Large intestine (tissue), 12 donors: ENCODE measurements at places on chromosomes 5 and 9. TPM values are rescaled to one million over a fixed set of nuclear protein-coding genes. Genes with fewer than 3 reads are reported as not detected.

GRCh38 chr9:129938291-129938979 is 103.2 kb downstream of the USP20 start:
- DNase-seq = no peak

The DNAJC25 gene
- polyA plus RNA-seq = 12.3 TPM

GRCh38 chr9:98010445-98010844 is 27.3 kb downstream of the ANP32B start:
- DNase-seq = peak; percentile 41

The ALDH7A1 gene
- 66.4 TPM for polyA plus RNA-seq

- DNase-seq = peak; percentile 83
Observed at GRCh38 chr9:107488375-107489143, 1.0 kb downstream of the KLF4 start.

DNA sequence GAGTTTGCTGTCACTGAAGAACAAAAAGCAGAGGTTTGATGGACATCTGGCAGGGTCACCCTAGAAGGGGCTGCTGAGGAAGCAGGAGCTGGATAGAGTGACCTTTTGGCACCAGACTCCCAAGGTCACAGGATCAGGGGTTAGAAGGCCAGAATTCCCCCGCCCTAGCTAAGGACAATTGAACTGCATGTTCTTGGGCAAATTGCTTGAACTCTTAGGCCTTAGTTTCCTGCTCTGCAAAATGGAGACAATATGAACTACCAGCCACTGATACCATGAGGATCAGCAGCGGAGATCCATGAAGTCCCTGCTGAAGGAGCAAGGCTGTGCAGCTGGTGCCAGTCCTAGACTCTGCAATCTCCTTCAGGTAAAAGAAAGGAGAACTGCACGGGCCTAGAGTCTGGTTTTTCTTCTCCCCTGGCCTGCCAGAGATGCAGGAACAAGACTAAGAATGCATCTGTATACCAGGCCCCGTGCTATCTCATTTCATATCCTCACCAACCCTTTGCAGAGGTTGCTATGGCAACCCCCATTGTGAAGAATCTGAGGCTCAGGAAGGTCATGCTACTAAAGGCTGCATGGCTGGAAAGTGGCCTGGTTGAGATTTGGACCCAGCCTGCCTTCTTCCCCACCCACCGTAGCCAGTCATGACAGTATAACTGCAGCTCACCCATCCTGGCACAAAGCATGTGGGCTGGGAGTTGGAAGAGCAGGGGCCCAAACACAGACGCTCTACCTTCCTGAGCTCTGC is 33.7 kb downstream of the CAMK2A start:
- DNase-seq = no peak

DNA sequence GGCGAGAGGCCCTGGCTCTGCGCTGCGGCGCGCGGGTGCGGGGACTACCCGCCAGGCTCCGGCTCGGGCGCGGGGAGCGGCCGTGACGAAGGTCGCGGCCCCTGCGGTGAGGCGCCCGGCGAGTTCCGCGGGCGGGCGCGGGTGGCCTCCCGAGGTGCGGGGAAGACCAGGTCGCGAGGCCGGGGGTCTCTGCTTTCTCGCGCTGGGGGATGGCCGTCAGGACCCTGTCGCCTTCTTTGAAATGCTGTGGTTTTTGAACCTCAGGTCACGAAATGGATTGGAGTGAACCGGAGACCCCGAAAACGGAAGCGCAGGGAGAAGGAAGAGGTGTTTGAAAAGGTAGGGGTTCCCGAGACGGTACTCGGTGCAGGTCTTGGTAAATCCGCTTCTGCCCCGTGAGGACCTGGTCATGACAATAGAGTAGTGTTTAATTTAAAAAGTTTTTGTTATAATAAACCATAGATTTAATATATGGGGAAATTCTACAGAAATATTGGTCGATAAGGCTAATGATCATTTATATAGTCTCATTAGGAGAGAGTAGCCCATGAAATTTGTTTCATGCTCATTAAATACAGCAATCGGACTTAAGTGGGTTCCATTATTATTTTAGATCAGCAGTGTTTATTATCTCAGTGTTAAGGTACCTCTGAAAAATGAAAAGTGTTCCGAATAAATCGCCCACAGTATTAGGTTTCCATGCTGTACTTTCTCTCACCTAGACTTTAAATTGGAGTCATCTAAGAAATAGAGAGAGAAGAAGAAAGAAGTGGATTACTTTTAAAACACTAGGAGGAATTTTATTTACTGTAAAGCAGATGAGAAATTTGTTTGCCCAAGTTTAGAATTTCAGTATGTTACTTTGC is 279.0 kb downstream of the AOPEP start:
- DNase-seq = peak; percentile 71

GRCh38 chr9:124011460-124012301 is at the start of gene LHX2:
Gene LHX2, plus strand, starts transcription at chr9:124011768. Its CDS starts 581 bp downstream, at chr9:124012349.
- DNase-seq = peak; percentile 48

DNA sequence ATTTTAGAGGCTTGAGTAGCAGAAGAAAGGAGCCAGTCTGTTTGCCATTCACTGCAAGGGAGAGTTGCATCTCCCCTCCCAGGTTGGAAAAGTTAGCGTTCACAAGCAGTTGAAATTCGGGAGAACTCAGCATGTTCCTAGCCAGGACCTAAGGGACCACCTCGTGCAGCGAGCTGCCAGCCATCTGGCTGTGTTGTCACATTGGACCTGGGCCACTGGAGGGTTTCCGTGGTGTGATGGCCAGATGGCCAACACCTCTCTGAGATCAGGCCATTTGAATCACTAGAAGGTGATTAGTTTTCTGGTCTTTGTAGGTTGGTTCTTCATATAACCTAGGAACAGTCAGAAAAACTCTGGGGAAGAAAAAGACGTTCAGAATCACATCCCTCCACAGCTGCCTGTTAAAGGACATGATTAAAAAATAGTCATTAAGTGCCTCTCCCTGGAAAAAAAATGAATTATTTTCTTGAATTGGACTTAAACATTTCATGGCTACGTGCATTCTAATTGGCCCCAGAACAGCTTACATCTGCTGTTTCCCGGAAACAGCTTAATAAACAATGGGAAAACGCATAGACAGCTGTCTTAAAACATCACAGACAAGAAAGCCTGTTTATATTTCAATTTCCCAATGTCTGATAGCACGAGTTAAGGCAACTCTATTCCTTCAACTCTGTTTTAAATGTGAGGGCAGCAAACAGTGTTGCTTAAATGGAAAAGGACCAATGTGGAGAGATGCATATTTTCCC is 303.9 kb downstream of the TENT4A start:
- no peak for DNase-seq

GRCh38 chr9:124216474-124217176 is 41.1 kb upstream of the NEK6 start:
- DNase-seq = no peak

DNA sequence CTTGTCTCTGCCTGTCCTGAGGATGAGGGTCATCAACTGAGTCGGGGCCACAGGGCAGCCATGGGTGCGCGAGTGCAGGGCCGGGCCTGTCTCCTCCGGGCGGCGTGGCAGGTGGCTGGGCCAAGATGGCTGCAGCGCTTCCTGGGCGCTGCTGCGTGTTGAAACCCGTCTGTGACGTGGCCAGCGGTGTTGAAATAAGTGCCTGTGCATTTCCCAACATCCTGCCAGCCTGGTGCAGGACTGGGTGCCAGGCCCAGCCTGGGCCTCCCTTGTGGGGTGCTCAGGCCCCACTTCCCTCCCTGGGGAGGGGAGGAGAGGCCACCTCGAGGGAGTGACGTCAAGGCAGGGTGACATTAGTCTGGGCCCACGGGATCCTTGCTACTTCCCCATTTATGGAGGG is 45.5 kb downstream of the RXRA start:
- DNase-seq = no peak

- no peak for DNase-seq
Observed at GRCh38 chr5:73298772-73299630, 126.0 kb downstream of the TMEM174 start.

The ROPN1L gene
- polyA plus RNA-seq = 0.30 TPM

The SLC1A1 gene
- polyA plus RNA-seq = 42.5 TPM

DNA sequence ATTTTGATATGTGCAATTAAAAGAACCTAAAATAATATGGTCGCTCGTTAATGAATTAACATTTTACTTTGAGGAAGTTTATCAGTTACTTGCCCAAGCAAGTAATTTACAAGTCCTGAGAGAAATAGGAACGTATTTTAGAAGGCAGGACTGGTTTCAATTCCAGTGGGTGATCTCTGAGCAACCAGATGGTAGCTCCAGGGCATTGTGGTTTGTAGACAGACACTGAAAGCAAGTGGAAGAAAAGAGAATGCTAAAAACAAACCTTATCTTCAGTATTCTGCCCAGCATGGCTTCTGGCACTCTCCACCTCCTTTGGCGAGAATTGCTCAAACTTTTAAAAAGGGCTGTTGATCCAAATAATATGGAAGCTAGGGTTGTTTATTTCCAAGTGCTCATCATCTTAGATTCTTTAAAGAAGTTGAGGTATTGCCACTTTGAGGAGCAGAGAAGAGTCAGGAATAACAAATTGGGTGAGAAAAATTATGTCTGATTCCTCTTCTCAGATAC is 31.8 kb upstream of the ERAP2 start:
- no peak for DNase-seq

- DNase-seq = no peak
Observed at GRCh38 chr5:68169903-68170302, 45.7 kb upstream of the PIK3R1 start.

DNA sequence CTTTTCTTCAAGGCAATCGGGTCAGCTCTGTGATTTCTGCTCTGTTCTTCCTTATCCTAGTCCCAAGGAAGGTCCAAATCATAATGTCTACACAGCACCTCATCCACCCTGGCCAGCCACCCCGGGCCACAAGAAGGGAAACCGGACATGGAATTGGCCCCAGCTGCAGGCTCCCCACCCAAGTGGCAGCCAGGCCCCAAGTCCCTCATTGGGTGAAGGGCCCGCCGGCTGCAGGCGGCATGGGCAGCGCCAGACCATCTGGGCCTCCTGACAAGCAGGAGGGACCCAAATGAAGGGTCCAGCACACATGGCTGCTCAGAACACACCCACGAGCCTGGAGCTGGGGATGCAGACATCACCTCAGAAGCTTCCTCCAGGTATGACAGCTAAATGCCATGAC is 33.7 kb downstream of the BICD2 start:
- DNase-seq = no peak

DNA sequence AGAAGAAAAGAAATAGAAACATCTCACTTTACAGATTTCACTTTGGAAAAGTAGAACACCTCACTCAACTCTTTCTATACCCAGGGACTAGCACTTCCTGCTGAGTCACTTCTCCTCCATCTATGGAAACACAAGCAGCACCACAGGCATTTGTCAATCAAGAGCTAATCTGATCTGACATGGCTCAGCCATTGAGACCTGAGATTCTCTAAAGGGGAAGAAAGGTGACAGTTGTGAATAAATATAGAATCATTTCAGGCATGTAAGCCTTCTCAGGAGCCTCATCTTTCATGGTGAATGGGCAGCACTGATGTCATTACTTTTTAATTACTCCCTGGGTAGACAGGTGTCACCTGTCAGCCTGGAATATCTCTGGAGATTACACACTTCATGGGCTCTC is 559.8 kb downstream of the HINT1 start:
- DNase-seq = no peak

- DNase-seq = no peak
Observed at GRCh38 chr9:38157711-38158110, 88.7 kb upstream of the SHB start.

DNA sequence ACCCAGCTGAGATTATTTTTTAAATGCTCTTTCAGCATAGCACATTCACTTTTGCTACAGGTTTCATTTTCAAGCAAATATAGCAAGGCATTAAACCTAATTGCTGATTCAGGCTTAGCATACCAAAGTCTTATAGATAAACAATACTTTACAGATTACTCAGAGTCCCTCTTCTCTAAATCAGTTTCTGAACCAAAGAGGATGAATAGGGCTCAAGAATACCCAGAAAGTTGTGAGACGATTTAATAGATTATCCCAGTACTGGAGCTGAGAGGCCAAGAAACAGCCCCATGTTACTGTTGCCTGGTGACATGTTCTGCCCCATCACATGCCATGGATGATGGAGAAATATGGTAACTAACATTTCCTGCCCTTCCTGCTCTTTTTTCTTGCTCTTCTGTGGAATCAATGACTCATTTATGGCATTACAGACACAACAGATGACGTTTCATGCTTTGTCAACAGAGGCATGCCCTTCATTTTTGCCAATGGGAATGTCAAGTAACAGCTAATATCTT is 18.1 kb upstream of the SSBP2 start:
- peak; percentile 46 for DNase-seq

The PCDHA7 gene
- polyA plus RNA-seq = 0.31 TPM

DNA sequence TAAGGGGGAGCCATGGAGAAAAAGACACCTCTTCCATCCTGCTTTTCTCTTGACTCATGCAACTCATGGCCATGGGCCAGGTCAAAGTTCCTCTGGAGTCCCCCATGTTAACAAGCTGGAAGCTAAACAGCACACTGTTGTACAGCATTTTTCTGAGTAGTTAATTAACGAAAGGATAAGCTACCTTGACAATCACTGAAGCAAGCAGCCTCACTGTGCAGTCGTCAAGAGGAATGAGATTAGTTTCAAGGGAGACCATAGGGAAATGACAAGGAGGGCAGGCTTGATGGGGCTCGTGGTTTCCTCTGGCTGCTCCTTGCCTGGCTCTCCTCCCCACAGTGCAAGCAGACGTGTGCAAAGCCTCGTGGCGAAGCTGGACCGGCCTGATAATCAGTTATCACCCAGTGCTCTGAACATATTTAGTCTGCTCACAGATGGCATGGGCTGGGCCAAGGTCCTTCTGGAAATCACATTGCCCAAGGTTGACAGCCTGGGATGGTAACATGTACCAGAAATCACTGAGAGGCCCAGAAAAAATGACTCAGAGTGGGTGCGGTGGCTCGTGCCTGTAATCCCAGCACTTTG is 209.5 kb downstream of the SLIT3 start:
- DNase-seq = no peak

The OR1Q1 gene
- not detected for polyA plus RNA-seq

The NMUR2 gene
- 0.75 TPM for polyA plus RNA-seq

- no peak for DNase-seq
Observed at GRCh38 chr9:101648493-101648892, 53.7 kb upstream of the PPP3R2 start.

- no peak for DNase-seq
Observed at GRCh38 chr9:95477441-95477840, 39.3 kb downstream of the PTCH1 start.

DNA sequence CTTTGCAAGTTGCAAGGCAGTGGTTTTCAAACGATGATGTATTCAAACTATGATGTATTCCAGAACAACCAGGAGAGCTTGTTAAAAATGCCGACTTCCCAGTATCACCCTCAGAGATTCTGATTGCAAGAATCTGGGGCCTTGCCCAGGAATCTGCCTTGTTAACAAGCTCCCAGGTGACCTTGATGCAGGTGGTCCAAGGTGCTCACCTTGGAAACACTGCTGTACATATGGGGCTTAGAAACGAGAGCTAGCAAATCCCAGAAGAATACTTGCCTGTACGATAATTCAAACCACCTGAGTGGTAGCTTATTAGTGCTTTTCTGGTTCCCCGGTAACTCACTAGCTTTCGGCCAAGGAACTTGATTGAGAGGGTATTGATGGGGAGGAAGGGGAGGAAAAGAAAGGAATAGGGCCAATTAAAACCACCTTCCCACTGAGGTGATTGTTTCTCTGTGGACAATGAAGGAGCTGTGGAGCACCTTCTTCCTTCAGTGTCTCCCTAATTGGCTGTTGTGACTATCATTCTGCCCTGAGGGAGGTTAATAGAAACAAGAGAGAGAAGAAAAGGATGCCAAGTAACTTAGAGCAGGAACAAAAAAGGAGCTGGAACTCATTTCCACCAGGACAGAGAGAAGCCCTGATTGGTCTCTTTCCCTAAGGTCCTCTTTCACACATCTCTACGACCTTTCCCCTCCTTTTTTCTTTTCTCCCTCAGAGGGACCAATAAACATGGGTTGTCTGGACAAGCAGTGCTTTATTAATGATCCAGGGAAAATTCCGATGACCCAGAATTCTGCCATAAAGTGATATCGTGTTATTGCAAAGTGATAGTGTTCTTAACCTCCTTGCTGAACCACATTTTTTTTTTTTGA is 218.8 kb downstream of the TMEM167A start:
- DNase-seq = no peak
